ENCODE measurements at places on chromosomes 7 and 10. TPM values are rescaled to one million over a fixed set of nuclear protein-coding genes. Genes with fewer than 3 reads are reported as not detected.

CD36 gene
- polyA plus RNA-seq, result 586 TPM

OPALIN gene
- polyA plus RNA-seq, result not detected

ZNF853 gene
- 1.2 TPM for polyA plus RNA-seq

TCAF2 gene
- polyA plus RNA-seq, result 0.44 TPM

GRCh38 chr7:43872406-43873110, 3.2 kb upstream of the MRPS24 start:
- no peak for DNase-seq

DNA sequence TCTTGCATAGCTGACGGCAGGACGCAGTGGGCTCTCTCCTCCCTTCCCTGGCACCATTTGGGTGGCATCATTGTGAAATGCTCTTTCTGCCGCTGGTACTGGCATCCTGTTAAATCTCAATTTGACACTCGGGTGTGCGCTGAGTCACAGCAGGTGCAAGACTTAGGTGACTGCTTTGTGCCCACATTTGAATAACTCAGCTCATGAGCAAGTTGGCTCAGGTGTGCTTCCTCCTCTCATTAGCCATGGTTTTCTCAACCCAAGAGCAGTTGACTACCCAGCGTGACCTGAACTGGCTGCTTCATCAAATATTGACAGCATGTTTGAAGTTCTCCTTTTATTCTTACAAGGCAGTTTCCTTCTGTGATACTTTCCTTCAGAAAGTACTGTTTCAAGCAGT, 24.6 kb upstream of the NFE2L3 start:
- DNase-seq, result no peak

- no peak for DNase-seq
Measured at GRCh38 chr10:107814865-107815487, 650.5 kb upstream of the SORCS1 start.

- DNase-seq, result no peak
Measured at GRCh38 chr7:99437946-99438572, 539 bp downstream of the PTCD1 start.

GRCh38 chr7:135744938-135745702, 3.5 kb downstream of the FAM180A start:
- DNase-seq, result no peak

DNA sequence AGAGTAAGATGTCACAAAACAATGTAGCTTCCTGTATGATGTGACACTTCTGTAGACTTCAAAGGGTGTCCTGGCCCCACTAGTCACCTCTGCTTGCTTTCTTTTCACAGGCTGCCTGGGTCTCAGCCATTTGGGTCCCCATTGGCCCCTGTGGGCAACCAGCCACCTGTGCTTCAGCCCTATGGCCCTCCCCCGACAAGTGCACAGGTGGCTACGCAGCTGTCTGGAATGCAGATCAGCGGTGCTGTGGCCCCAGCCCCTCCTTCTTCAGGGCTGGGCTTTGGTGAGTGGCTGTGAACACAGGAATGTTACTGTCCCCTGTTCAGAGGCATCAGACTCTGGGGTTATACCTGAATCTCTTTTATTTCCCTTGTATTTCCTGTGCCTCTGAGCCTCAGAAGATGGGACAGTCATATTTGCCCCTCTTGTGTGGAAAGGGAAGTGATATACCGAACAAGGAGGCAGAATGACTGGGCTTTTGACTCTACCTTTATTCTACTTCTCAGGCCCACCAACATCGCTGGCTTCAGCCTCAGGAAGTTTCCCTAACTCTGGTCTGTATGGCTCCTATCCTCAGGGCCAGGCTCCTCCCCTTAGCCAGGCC, 15.4 kb downstream of the SEC24C start:
- DNase-seq, result no peak

Data from heart right ventricle (tissue), 16 donors.